ENCODE measurements at places on chromosomes 7 and 10. TPM values are rescaled to one million over a fixed set of nuclear protein-coding genes. Genes with fewer than 3 reads are reported as not detected.

GRCh38 chr7:158468700-158469296 lies 118.8 kb downstream of the PTPRN2 start:
- no peak for DNase-seq

MSMB gene
- not detected for polyA plus RNA-seq

GRCh38 chr10:74854610-74855009 lies 28.2 kb downstream of the KAT6B start:
- DNase-seq = no peak

DNA sequence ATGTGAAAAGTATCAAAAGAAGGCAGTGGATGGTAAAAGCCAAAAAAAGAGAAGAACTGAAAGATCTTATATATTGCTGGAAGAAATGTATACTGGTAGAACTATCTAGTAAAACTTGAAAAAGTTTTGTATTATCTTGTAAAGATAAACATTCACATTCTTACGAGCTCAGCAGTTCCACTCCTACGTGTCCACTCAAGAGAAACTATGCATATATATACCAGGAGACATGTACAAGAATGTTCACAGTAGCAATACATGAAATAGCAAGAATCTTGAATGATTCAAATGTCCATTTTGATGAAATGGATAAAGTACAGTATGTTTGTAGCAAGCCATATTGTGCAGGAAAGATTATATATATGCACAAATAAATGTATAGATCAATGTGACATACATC lies 155.0 kb downstream of the RNF133 start:
- no peak for DNase-seq

GRCh38 chr7:53744403-53744760 lies 708.9 kb downstream of the POM121L12 start:
- no peak for DNase-seq

DNA sequence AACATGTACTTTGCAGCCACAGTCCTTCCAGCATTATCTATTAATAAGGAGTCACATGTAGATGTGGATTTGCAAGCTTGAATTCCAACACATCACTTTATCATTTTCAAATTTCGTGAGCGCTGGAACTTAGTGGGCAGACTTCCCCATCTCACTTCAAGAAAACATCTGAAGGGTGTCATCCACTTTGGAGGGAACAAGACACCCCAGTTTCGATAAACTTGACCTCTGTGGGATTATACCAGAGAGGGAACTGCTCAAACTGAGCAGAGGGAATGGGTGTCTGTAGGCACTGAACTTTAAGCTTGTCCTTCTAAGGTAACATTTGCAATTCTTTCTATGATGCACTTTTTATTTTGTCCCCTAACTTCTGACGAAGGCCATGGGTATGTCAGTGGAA lies 27.5 kb downstream of the ADRB1 start:
- no peak for DNase-seq

All from liver (tissue), 10 donors.